Stimulated activated naive CD8-positive, alpha-beta T cell treated with anti-CD3 and anti-CD28 coated beads, Interleukin-15, amount 100 ng/mL, for 72 hours (primary cell): ENCODE measurements at places on chromosomes 7 and 10.

DNA sequence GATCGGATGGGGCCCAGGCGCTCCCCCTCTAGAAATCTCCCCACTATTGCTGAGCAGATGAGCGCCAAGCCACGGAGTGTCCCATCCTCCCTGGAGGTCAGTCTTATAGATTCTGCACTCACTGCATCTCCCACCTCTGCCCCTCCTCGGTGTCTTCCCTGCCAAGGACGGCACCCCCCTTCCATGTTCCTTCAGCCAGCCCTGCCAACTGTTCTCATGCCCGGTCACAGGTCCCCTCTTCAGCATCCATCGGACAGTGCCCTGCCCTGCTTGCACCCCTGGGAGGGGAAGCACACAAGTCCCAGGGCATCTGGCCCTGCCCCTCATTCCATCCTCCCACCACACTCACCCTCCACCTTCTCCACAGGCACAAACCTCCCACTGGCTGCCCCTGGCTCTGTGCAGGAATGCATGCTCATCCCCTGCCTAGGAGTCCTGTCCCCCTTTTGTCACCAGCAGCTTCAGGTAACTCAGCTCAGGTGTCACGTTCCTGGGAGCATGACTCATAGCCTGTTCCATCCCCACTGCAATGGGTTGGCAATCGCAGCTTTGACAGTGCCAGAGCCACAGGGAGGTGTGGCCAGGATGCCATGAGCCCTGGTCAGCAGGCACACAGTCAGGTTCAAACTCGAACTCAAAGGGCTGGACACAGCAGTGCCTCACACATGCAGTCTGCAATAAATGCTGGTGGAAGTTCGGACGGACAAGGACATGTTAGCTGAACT lies 234.7 kb upstream of the TCERG1L start:
- DNase-seq, result no peak

DNA sequence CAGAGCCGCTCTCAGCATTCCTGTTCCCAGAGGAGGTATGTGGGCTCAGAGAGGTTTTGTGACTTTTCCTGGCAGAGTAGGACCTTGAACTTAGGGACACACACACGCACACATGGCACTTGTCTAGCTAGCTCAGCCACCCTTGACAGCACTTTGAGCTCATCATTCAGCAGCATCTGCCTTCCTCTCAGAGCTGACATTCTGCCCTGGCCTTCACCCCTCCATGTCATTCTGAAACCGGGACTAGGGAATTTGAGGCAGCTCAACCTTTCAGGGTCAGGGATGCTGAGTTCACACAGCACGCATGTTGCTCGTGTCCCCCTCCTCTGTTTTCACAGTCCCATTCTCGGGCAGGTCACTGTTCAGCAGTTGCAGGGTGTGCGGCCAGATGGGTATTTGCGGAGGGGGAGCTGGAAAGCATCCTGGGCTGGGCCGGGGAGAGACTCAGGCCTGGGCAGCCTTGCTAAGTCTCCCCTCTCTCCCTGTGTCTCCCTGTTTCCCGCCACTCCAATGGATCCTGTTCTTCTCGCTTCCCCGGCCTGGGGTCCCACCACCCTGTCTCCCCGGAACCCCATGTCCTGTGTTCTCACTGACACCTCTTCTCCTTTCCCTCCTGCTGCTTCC lies 78.0 kb downstream of the COL13A1 start:
- DNase-seq, result no peak

GRCh38 chr7:143042790-143043271 lies 9.3 kb upstream of the OR6V1 start:
- DNase-seq, result no peak

DNA sequence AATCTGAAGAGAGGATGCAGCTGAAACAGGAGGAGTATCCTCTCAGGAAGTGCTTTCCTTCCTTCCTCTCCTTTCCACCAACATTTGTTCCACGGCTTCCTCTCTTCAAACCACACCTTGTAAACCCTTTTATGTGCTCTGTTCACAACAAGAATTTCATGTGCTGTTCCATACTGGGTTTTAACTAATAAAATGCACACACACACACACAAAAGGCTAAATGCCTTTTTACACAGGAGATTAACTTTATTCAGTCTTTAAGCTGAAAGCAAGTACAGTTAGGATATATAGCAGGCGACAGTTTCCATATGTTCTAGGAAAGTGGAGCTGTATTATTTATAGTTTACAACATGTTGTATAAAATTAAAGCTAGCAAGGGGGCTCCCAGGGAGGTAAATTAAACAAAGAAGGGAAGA lies 106.7 kb downstream of the REEP3 start:
- no peak for DNase-seq
